Amygdala (tissue), 56 donors: ENCODE measurements at places on chromosomes 5 and 9.

GRCh38 chr9:29203244-29203930 is 1630.1 kb upstream of the C9orf72 start:
- no peak for DNase-seq

DNA sequence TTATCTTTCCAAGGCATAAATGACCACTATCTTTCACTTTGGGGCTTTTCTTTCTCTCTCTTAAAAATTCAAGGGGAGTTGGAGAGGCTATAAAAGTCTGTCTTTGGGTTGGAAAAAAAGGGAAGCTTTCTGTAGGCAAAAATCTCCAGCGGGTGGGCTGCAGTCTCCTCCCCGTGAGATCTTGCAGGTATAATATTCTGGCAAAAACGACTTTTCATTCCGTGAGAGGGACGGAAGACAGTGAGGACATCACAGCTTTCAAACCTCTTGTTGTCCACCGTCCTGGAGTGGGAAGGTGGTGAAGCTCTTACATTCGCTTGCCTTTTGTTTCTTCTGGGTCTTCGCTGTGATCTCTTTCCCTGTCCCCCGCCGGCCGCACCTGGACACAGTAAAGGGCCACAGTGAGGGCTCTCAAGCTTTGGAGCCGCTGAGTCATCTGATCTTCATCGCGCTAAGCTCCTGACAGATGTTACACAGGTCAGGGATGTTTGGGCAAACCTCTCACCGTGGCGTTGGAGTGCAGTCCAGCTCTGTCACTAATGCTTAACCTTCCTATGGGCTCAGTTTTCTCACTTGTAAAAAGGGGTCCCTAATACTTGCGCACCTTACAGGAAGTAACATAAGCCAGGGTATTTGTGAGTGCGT is 61.9 kb upstream of the MEGF10 start:
- no peak for DNase-seq

DNA sequence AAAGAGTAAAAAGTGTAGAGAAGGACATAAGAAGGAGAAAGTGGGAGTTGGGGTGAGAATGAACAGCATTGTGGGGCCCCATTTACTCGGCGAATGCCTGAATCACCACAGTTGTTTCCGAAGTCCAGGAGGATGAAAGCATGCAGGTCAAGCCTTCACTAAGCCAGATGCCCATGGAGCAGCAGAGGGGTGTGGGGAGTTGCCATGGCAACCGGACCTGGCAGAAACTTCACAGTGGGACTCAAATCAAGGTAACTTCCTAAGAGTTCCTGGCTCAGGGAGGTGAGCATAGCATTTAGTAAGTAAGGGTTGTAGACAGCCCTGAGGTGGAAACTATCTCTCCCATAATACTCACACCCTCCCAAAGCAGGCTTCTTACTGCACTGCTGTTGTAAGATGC is 357.1 kb downstream of the TRIM32 start:
- DNase-seq, result no peak

- no peak for DNase-seq
These were observed 33.7 kb upstream of the TXN start for GRCh38 chr9:110290001-110290400.
